ENCODE measurements at places on chromosomes 11 and 22.

DNA sequence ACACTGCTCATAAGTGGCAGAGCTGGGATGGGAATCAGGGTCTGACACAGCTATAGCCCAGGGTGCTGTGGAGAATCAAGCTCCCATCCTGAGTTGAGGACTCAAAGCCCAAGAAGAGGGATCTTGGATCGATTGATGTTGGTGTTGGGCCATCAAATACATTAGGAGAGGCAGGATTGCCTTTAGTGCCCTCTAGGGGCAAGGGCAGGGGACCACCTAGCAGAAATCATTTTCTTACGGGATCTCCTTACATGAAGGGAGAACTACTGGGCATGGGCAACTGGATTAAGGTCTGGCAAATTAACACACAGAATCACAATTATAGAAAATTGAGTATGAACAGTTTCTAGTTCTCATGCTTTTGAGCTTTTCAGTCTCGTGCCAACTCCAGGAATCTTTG, 24.9 kb upstream of the EMSY start:
- peak; percentile 75 for DNase-seq

- DNase-seq = no peak
Measured at GRCh38 chr11:122007601-122008071, 108.4 kb downstream of the BLID start.

DNA sequence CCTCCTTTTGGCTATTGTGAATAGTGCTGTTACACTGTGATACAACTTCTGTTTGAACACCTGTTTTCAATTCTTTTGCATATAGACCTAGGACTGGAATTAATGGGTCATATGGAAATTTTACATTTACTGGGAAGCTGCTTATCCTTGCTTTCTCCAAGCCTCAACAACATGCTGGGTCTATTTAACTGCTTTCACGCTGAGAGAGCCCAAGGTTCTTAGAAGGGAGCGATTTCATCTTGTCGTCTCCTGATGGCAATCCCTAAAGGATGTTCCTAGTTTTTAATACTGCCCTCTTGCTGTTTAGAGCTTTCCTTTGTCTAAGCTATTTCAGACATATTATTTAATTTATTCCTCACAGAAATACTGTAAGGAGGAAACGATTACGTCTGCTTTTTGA, 15.5 kb downstream of the IRAG1 start:
- DNase-seq = no peak

GRCh38 chr22:35642305-35642741, 5.9 kb upstream of the APOL6 start:
- no peak for DNase-seq

- no peak for DNase-seq
Measured at GRCh38 chr11:117966908-117967307, 19.3 kb upstream of the IL10RA start.

DNA sequence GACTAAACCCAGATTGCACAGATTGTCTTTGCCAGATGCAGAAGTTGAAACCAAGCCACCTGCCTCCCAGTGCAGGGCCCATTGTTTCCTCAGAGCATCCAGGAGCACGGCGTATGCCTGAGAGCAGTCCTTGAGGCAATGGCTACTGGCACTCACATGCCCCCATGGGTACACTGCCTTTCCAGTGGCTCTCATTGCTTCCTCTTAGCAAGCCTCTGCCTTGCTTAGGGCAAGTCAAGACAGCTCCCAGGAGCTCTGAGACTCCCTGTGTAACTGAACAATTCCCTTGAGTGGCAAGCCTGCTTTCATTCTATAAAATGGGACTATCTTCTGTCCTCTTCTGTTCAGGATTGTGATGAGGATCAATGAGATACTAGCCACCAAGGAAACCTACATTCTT, 4.1 kb downstream of the SYTL2 start:
- DNase-seq = no peak

- DNase-seq = no peak
Measured at GRCh38 chr22:27348634-27349033, 452.9 kb downstream of the MN1 start.

GRCh38 chr11:88363648-88364065, 26.1 kb upstream of the CTSC start:
- peak; percentile 56 for DNase-seq

DNA sequence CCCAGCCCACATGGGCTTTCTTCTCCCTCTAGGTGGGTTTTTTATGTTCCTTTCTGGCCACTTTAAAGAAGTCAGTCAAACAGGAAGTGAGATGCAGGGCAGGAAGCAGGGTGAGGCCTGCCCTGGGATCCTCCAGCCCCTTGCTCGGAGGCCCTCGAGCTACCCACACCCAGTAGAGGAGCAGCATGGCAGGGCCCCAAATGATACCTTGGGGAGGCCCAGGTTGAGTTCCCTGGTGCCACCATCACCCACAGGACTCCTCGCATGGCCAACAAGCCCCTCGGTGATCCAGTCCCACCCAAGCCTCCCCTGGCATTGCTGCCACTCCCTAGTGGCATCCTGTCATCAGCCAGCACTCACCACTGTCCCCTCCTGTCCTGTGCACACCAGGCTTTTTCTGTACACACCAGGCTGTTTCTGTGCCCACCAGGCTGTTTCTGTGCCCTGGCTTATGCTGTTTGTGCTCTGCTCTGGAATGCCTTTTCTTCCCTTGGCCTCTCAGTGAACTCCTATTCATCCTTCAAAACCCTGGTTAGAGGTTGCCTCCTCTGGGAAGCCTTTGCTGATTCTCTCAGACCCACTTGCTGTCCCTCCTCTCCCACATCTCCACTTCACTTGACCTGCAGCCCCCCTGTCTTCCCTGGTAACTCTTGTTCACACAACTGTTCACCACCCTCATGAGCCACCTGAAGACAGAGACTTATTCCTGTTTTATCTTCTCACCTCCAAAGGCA, 3.1 kb upstream of the PTGDR2 start:
- no peak for DNase-seq

DNA sequence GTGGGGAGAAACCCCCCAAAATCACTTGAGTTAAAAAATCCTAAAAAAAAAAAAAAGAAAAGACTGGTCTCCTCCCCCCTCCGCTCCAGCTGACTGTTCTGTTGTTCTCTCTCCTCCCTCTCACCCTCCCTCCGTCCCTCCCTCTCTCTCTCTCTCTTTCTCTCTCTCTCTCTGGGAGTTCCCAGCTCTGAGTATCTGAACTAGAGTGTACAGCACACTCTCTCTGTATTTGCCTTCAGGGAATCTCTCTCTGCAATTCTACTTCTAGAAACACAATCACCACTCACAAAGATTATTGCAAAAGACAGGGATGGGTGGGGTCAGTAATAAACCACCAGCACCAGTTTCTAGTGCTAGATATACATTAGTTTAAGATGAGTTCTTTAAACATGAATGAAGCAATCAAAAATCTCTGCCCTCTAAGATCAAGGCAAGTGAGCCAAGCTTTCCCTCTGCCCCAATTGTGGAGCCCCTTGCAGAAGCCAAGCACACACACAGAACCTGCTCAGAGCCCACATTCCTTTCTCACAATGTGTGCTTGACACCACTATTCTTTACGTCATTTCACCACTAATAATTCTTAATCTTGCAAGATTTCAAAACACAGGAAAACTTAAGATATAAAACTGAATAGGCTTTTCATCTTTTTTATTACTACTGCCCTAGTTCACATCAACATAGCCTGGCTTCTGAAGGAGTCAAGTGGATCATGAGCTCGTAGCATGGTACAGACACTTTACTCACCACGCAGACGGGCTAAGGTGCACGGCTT, 133.5 kb downstream of the RBFOX2 start:
- DNase-seq = no peak

- DNase-seq = no peak
Measured at GRCh38 chr22:34481090-34481489, 560.8 kb upstream of the LARGE1 start.

- DNase-seq = no peak
Measured at GRCh38 chr22:48751539-48752437, 1075.9 kb downstream of the BRD1 start.

DNA sequence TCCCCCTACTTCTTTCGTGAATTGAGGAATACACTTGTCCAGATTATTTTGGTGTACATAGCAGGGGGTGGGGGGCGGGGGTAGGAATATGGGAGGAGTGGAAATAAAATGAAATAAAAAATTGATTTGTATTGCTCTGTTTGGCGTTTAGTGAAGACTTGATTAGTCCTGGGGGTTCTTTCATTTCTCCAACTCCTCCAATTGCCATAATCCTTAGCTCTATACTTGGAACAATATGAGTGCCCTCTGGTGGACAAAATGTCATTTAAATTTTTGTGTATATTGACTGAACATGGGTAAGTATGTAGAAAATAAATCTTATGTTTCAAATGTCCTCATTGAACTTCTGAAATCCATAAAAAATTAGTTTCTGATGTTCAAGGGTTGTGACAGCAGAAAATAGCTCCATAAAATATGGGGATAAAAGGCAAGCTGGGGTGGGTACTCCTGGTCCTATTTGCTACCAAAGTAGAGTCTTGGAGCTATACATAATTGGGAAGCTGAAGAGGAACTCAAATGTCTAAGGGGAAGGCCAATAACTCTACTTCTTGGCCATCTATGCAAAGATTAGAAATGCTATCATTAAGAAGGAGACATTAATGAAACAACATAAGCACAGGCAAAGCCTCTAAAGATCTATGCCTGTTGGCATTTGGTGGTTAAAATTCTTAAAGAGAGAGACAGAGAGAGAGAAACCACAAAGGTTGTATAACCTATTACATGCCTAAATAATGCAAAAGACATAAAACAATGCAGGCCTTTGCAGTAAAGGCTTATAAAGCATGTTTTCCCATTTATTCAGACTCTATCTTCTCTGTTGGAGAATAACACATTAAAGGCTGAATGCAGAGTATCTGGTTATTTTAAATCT, 421.6 kb downstream of the METTL15 start:
- DNase-seq = peak; percentile 64

- no peak for DNase-seq
Measured at GRCh38 chr22:29351042-29351441, 35.5 kb upstream of the RASL10A start.

DNA sequence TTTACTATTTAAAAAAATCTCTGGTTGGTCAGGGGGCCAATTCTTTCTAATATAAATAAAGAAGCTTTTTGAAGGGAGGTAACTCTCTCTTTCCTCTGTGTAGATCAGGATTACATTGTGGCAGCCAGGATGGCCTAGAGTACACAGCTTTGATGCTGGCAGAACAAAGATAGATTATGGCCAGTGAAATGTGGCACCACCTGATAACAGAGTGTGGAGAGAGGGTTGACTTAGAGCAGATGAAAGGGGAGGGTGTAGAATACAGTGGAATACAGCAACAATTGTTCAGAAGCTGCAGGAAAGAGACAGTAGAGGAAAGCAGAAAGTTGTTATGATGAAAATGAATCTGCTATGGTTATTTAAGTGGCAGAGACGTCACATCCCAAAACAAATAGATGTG, 99.0 kb downstream of the FAR1 start:
- no peak for DNase-seq

DNA sequence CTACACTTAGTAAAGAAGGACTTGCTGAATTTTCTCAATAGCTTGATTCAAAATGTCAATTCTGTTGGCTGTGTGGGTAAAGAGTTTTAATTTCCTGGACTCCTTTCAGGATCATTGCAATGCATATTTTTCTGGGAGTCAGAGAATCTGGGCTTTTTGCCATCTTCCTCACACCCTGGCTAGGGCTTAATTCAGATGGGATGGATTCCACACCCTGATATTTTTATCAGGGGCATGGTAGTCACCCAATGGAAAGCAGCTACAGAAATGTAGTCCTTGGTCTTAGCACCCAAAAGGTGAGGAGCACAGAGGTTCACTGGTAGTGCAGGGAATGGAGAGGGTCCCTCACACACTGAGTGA, 79.3 kb downstream of the SGSM3 start:
- DNase-seq = no peak
